Activated CD4-positive, alpha-beta T cell treated with anti-CD3 and anti-CD28 coated beads, Interleukin-2, amount 50 U/mL, for 16 hours (primary cell): ENCODE measurements at places on chromosomes 3 and 15.

DNA sequence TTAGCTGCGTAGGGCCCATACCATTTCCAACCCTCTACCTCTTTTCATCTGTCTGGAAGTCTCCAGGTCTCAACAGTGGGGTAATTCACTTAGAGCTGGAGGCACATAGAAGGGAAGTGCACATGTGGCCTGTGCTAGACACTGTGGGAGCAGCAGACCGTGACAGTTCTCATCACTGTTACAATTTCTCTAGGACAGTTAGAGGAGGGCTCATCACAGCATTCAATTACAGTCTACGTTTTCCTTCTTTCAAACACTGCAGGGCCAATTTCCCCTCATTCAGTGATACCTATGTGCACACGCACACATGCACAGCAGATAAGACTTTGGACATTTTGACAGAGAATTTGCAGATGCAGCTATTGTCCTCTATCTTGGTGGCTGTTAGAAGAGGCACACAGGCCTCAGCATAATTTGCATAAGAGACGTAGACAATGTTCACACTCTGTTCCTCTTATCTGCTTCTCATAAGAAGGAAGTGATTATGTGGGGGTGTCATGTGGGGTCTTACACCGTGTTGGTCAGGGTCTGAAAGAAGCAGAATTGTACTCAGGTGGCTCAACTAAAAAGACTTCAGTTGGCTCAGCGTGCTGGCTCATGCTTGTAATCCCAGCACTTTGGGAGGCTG lies 12.6 kb upstream of the HRG start:
- DNase-seq, result no peak

- no peak for DNase-seq
Observed at GRCh38 chr15:77120576-77120975, 49.7 kb upstream of the TSPAN3 start.

- DNase-seq, result no peak
Observed at GRCh38 chr3:45895686-45896468, 9.5 kb downstream of the CCR9 start.

GRCh38 chr3:42717306-42717705 lies 14.7 kb upstream of the HHATL start:
- DNase-seq, result no peak

GRCh38 chr15:75718328-75718727 lies 5.7 kb upstream of the CSPG4 start:
- DNase-seq, result no peak

DNA sequence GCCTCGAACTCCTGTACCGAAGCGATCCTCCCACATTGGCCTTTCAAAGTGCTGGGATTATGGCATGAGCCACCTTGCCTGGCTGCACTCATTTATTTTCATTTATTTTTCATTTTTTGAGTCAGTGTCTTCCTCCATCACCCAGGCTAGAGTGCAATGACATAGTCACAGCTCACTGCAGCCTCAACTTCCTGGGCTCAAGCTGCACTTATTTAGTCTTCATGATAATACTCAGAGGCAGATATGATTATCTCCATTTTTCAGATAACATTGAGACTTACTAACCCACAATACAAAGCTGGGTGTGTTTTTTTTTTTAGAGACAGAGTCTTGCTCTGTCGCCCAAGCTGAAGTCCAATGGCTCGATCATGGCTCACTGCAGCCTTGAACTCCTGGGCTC lies 10.0 kb downstream of the PRKCI start:
- DNase-seq, result no peak

- DNase-seq, result no peak
Observed at GRCh38 chr15:76787273-76787672, 117.9 kb downstream of the SCAPER start.

- no peak for DNase-seq
Observed at GRCh38 chr3:159818399-159818798, 170.2 kb upstream of the IL12A start.

DNA sequence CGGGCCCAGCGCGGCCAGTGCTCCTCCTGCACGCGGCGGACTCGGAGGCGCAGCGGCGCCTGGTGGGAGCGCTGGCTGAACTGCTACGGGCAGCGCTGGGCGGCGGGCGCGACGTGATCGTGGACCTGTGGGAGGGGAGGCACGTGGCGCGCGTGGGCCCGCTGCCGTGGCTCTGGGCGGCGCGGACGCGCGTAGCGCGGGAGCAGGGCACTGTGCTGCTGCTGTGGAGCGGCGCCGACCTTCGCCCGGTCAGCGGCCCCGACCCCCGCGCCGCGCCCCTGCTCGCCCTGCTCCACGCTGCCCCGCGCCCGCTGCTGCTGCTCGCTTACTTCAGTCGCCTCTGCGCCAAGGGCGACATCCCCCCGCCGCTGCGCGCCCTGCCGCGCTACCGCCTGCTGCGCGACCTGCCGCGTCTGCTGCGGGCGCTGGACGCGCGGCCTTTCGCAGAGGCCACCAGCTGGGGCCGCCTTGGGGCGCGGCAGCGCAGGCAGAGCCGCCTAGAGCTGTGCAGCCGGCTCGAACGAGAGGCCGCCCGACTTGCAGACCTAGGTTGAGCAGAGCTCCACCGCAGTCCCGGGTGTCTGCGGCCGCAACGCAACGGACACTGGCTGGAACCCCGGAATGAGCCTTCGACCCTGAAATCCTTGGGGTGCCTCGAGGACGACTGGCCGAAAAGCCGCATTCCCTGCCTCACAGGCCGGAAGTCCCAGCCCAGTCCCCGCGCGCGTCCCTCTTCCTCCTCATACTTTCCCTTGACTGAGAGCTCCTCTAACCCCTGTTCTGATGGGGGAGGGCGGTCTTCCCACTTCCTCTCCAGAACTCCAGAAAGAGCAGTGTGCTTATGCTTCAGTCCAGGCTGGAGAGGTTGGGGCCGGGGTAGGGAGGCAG lies 1.4 kb upstream of the IL17RC start:
- no peak for DNase-seq

- no peak for DNase-seq
Observed at GRCh38 chr3:55030938-55031337, 103.1 kb upstream of the LRTM1 start.

- peak; percentile 48 for DNase-seq
Observed at GRCh38 chr3:102084704-102085103, 235.4 kb downstream of the NFKBIZ start.

DNA sequence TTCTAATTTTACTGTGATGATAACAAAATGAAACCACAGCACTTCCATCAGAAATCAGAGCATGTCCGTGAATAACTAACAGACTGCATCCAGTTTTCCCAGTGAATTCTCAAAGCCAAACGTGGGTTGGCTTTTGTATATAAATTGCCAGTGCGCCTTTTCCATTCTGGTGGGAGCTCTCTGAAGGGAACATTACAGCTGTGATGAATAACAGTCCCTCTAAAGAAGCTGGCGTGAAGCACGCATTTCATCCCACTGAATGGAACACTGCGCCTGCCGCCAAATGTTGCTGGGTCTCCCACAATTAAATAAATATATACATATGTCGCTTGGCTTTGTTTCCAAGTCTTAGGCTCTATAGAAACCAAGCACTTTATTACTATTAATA lies 113.0 kb upstream of the PFN2 start:
- no peak for DNase-seq

GRCh38 chr3:190585805-190586630 lies 72.1 kb downstream of the IL1RAP start:
- DNase-seq, result peak; percentile 84

DNA sequence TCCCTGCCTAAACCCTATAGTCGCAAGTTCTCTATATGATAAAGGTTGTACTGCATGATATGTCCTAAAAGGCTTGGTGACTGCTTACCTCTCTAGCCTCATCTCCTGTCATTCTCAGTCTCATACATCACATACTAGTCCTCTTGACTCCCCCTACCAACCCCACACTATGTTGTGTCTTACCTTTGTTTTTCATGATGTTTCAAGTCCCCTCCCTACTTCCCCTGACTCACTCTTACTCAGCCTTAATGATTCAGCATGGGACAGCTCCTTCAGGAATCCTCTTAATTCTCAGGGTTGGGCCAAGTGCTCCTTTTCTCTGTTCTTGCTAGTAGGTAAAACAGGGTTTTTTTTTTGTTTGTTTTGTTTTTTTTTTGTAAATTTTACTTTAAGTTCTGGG lies 49.6 kb downstream of the SLMAP start:
- no peak for DNase-seq

DNA sequence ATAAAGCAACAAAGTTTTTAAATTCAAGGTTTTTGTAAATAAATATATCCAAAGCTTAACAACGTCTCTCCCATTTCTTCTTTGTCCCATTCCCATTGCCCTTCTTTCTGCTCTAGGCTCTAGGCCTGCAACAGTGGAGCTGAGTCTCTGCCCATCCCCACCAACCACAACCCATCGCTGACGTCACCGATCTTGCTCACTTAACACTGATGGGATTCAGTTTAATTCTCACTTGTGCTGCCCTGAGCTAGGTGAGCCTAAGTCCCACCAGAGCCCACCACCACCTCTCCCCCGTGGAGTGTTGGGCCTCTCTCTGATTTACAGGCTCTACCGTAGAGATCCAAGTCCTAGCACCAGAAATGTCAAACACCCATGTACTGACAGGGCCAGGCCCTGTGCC lies 61.3 kb upstream of the RAB6B start:
- DNase-seq, result no peak

DNA sequence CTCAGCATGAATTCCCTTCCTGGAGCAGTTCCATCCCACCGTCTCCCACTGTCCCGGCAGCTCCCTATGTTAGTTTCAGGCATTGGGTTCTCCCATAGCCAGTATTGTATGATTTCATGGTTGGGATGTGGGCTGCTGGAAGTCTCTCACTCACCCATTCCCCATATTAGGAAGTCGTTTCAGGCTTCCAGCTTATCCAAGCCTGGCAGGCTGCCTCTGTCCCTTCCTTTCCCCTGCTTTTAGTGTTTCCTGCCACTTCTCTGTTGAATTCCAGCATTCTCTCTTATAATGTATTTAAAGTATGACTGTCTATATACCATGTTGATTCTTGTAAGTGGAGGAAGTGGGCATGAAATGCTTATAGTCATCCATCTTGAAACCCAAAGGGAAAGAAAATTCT lies 309.7 kb upstream of the RBMS3 start:
- no peak for DNase-seq

GRCh38 chr3:146275476-146275875 lies 24.6 kb upstream of the PLSCR4 start:
- no peak for DNase-seq

DNA sequence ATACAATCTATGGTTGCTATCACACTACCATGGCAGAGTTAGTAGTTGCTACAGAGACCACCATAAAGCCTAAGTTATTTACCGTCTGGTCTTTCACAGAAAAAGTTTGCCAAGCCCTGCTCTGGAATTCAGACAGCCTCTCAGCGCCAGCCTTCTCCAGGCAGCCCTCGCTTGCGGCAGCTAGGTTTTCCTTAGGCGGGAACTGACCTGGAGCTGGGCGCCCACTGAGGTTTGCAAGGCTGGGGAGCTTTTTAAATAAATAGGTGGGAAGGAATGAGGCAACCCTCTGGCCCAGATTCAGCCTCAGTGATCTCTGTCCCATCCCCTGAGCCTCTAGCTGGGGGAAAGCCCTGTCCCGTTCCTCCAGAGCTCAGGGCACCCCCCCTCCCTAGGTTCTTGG lies 1.2 kb downstream of the CTSH start:
- DNase-seq, result no peak

DNA sequence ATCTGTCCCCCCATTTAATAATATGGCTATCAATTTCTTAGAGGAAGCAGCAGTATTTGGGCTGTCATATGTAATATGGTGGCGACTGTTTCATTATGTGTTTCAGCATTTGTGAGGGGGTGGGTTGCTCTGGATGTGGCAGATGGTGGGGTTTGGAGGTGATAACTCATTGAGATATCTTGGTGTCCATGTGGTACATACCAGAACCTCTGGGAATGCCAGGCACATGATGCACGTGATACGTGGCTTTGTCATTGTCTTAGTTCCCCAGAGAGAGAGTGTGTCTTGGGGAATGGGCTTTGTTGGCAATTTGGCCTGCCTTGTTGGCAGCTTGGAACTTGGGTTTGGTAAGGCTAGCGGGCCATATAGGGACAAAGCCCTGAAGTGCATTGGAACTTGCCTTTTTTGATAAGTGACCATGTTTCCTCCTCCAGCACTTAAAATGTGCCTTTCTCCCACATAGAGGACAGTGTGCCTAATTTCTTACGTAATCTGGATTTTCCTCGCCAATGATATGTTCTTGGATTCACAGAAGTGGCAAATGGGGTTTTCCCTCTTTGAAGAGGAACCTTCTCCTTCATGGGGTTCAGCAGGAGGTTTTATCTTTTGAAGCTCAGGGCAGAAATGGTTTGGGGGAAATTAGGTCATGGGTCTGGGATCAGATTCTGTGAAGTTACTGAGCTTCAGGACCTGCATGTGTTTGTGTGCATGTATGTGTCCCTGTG lies 79.5 kb downstream of the DNASE1L3 start:
- DNase-seq, result no peak

DNA sequence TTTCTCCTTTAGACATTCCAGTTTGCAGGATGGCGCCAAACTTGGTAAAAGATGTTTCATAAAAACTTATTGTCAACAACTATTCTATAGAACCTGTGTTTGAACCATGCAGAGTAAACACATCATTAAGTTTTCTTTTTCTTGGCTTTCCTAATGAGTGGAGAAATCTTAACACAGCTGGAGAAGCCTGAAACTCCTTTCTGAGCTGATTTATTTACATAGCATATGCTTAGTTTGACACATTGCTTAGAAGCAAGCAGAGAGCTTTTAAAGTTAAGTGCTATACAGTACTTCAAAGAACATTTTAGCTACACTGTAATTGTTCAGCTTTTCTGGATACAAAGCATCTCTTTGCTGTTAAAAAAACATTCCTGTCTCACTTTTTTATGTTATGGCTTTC lies 61.0 kb upstream of the PAQR5 start:
- DNase-seq, result no peak

GRCh38 chr3:12317914-12318313 lies 29.0 kb downstream of the PPARG start:
- no peak for DNase-seq

DNA sequence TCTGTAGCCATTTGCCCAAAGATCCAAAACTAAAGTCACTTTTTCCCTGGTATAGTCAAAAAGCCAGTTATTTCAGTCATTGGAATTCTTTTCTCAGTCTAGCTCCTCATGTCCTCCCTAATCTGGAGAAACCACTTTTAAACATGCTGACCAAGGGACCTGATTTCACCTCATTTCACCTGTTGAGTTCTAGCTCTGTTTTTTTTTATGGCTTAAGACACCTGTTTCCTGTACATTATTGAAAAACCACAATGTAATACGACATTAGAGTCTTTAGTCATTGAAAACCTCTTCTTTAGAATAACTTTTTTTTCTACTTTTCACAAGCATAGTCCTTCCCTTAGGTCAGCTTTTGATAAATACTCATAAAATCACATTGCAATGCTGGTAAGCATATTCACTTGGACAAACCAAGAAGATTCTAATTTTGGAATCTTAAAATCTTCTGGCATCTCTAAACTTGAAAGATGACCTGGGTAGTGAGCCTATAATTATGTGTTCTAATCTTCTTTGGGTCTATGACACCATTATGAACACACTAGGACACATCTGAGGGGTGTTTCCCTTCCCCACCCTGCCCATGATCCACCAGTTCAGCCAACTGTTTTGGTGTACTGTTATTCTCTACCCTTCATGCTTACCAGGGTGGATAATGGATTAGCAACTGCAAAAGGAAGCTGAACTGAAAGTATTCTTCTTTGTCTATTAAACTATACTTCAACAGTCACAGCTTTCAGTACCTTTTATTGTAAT lies 103.5 kb upstream of the FXR1 start:
- no peak for DNase-seq
